T-helper 9 cell (primary cell): ENCODE measurements at places on chromosomes 16 and 17.

DNA sequence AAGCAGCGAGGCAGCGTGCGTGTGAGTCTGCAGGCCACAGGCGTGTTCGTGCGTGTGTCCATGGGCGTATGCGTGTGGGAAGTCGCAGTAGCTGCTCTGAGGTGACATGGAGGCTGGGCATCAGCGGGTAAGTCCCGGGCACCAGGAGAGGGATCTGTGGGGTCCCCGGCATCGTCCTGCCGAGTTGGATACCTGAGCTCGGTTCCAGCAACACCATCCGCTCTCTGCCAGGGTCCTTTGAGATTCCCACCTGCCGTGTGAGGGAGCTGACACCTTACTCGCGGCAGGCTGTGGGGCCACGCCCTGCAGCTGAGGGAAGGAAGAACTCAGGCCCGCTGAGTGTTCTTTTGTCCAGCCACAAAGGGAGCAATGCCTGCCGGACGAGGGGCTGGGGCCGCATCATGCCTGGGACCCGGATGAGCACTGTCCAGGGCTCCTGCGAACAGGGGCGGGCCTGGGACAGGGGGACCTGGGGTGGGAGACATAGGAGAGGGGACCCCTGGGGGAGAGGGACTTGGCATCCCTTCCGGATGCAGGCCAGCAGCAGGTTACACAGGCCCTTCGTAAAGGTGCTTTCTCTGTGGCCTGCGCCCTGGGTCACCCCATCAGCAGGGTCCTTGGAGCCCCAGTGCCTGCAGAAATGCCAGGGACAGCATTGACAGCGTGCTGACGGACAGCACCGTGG, 5.0 kb upstream of the SNAI3 start:
- DNase-seq: no peak

DNA sequence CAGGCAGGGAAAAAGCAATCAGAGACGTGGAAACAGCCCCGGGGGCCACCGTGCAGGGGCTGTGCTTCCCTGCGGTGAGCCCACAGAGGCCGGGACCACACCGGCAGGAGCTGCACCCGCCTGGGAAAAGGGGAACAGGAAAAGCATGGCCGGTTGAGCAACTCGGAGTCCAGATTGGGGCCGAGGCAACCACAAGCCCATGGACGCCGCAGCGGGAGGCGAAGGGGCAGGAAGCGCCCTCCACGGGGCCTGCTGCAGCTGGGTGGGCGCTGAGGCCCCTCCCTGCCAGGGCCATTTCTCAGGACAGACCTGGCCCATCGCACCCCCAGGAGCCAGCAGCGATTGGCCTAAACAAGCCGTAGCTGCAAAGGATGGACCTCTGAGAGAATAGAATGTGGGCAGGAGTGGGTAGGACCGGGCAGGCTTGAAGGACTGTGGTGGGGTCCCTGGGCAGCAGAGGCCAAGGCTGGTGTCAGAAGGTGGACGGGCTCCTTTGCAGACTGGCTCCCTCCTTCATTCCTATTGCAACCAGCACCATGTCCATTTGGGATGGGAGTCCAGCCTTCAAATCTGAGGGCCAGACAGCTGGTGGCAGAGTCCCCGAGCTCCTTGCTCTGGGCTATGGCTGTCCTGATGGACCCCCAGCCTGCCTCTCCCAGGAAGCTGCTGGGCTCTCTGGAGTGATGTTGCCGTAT, 30.4 kb downstream of the COX4I1 start:
- DNase-seq: no peak

GRCh38 chr17:39889200-39889599, 21.2 kb downstream of the ZPBP2 start:
- no peak for DNase-seq

DNA sequence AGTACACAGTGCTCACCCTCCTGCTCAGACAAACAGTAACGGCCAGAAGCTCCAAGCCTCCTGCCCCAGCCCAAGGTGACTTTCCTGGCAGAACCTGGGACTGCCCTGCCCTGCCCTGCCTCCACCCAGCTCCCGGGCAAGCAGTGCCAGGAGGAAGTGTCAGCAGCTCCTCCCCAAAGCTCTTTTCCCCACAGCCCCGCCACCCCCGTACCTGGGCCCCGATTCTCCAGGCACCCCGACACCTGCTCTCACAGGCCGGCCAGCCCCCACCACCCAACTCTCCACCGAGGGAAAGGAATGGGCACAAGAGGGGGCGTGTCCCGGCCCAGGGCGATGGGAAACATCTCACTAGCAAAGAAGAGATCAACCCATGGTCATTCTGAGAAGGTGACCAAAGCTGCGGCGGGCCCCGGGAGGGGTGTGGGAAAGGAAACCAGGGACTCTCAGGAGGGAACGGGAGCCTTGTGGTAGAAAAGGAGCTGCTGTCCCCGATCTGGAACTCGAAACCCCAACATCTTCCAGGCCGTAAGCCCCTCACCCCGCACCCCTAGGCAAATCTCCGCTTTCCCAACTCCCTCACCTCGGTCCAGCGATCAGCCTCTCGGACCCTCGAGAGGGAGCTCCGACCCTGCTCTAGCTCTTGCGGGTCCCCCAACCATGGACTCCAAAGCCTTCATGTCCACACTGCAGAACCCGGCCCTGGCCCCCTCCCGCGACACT, 1.2 kb downstream of the BCAR1 start:
- no peak for DNase-seq

- DNase-seq: no peak
These were observed at the start of gene ZG16 for GRCh38 chr16:29777576-29778350. TSS of gene ZG16 (plus strand) at chr16:29778256. CDS start at chr16:29779267, 1,011 bp downstream.

GRCh38 chr16:51870296-51870854, 676.6 kb downstream of the TOX3 start:
- no peak for DNase-seq

GRCh38 chr17:41836550-41837196, 641 bp upstream of the NT5C3B start:
- DNase-seq: no peak

DNA sequence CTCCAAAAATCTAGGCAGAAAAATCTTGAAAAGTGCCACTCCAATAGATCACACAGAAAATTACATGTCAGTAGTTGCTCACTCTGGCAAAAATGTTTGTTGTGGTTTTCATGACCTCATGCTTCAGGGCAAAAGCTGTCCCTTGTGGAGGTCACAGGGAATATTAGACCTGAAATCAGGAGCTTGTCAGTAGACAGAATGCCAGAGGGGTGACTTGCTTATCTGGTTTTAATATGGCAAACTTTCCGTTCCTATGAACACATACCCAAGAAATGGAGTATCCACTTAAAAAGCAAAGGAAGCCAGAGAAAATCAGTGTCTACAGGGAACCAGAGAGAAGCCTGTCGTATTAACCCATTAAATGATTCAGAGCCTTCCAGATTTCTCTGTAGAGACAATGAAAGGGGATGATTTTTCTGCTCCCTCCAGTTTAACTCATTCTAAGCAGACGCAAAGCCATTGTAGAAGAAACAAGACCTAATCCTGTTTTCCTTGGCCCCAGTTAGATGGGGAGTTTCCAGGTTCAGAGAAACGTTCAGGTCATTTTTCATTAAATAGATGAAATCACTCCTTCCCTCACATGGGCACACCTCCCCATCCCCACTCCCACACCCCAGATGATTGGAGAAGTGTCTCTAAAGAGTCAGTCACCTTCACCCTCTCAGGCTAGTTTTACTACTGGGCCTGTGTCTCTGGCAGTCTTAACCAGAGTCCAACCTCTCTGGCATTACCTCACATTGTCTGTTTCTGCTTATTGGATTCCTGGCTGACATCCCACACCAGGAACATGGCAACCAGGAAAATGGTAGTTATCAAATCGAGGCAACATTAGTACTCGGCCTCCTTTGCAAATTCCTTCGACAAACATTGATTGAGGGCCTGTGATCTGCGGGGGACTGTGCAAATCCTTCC, 6.0 kb downstream of the SOX9 start:
- DNase-seq: no peak

- no peak for DNase-seq
These were observed 879.4 kb downstream of the CDH11 start for GRCh38 chr16:64242492-64242891.

- no peak for DNase-seq
These were observed 53.1 kb downstream of the PRKCA start for GRCh38 chr17:66355510-66355909.

- no peak for DNase-seq
These were observed 16.6 kb downstream of the TRPV2 start for GRCh38 chr17:16432017-16432416.

DNA sequence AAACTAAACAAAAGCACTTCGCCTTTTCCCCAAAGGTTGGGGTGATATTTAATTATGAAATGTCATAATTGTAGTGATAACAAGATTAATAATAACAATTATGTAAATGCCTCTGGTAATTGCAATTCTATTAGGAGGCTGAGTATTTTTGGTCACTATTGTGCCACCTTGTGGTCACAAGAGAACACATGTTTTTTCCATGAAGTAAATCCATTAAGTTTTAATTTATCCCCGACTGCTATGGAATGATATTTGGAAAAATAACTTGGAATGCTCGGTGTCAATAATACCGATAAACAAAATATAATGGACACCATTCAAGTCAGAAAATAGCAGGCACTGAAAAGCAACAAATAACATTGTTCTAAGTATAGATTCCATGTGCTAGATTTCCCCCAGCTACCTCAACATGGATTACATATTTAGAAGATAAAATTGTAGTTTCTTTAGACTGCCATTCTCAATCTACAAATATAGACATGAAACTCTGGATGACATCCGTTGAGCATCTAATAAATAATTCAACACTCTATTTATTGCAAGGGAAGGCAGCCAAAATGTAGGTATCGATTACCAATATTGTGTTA, 25.0 kb upstream of the KCNJ2 start:
- no peak for DNase-seq

GRCh38 chr16:75319513-75320411, 68.3 kb upstream of the BCAR1 start:
- DNase-seq: no peak
